ENCODE measurements at places on chromosomes 1 and 21.

DNA sequence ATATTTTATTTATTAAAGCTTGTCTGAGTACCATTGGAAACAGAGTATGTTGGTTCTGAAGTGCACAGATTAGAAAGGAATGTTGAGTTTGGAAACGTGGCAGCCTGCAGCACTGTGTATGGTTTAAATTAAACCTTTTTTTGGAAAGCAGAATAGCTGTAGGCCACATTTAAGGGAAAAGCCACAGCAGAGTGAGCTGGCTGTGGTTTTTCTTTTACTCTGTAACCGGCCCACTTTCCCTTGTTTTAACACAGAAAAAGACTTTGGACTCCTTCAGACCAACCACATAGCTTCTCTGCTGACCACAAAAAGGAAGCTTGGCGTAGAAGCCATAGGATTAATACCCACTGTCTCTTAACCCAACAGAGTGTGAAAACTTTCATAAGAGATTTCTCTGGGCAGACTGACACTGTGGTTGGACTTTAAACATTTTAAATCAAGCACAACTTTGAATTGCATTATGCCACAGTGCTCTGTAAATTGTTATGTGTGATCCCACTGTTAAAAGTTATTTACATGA, 75.2 kb downstream of the NFIA start:
- no peak for DNase-seq

DNA sequence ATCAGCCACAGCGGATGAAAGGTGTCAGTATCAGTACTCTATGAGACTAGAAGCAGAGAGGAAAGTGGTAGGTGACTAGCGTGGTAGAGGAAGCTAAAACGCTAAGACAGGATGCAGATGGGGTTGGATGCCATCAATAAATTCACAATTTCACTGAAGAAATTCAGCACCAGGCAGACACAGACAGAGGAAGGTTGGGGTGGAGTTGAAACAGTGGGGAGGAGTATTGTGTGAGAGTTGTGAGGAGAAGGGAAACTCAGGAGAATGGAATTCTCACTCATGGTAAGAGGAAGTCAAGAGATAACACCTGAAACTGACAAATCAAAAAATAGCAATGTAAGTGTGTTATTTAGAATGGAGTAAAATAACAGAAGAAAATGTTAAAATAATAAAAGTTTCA, 208.5 kb upstream of the DAB1 start:
- no peak for DNase-seq

DNA sequence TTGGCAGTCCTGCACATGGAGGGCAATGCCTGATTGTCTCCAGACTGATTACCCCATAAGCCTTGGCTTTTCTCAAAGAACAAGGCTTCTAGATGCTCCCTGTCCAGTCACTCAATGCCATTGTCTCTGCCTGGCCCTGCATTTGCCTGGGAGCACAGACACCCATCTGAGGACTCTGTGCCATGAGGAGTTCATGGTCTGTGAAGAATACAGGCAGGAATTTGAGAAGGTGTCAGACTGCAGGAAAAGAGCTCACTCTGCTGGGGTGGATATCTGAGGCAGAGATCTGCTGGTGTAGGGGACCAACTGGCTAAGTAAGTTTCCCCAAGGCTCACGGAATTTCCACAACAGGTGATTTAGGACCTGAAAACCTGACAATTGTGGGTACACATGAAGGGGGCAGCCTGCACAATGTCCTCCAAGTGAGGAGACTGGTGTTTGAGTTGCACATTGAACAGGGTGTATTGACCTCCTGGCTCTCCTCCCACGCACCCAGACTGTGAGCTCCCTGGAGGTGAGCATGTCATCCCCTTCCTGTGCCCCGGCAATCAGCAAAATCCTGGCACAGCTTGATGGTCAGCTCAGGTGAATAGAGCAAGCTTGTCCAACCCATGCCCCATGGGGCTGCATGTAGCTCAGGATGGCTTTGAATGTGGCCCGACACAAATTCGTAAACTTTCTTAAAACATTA, 829 bp downstream of the CYP4A22 start:
- no peak for DNase-seq

- no peak for DNase-seq
Measured at GRCh38 chr1:228752675-228753265, 17.5 kb downstream of the RHOU start.

DNA sequence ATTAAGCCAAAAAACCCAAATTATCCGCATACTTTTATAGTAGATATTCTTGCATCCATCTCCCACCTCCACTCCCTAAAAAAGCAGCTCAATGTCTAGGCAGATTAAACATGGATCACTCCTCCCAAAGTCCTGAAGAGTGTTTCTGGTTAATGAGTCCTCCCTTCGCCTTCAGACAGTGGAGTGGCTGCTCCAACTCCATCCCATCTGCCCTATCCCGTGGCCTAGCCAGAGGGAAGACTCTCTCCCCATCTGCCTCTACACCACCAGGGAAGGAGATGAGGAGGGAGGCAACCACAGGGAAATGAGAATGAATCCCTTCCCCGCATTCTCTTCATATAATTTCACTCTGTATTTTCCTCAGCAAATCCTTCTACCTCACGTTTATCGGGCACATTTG, 103.8 kb downstream of the SLC45A1 start:
- no peak for DNase-seq

Measured in central memory CD4-positive, alpha-beta T cell (primary cell).